ENCODE measurements at places on chromosomes 2 and 18.

- no peak for DNase-seq
Observed at GRCh38 chr2:214201892-214202291, 209.0 kb upstream of the VWC2L start.

DNA sequence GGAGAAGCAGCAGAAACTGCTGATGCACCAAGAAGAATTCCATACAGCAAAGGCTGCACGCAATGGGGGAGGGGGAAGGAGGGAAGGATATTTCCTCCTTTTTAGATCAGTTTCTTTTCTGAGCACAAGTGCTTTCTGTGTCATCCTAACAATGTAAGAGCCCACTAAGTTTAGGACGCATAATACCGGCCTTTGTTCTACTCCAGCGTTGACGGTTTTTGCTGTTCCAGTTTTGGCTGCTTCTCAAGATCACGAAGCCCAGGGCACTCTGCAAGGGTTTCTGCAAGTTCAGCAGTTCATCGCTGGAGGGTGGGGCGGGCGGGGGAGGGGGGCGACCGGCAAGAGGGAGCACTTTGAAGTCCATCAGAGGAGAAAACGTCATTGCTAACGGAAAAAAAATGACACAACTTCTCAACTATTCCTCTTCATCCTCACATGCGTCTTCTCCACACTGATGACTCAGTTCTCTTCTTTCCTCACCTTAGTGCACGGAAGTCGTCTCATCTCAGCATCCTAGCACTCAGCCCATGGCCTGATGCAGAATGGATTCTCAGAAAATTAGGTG, 8.7 kb downstream of the FAM178B start:
- DNase-seq = no peak

DNA sequence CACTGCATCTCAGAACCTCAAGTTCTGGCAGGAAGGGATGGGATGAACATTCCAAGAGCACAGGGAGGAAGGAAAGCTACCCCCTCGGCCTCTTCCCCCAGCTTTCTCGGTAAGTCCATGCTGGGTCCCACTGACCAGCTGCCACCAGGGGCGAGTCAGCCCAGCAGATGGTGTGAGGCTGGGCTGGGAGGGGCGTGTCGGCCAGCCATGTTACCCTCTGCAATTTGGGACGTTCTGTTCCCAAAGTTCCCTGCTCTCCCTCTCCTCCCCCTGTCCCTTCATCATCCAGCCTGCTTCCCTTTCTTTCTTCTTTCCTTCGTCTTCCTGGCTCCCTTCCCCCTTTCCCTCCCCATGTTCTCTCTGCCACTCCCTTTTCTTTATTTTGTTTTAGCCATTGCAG, 74.3 kb upstream of the TNP1 start:
- DNase-seq = no peak

DNA sequence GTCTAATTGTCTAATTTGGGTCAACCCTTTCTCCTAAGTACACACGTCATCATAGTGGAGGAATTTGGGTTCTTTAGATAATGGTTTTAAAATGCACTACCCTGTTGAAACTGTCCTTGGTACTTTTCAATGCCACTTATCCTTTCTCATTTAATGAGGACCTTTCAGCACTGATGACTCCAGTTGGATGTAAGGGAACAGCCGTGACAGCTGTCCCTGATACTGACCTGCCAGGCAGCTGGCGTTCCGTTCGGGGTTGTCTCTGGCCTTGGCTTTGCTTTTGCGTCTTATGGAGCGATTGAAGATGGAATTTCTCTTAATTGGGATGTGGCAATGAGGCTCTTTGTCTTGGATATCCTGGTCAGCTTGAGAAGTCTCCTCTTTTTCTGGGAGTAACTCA, 38.7 kb downstream of the NGEF start:
- no peak for DNase-seq

DNA sequence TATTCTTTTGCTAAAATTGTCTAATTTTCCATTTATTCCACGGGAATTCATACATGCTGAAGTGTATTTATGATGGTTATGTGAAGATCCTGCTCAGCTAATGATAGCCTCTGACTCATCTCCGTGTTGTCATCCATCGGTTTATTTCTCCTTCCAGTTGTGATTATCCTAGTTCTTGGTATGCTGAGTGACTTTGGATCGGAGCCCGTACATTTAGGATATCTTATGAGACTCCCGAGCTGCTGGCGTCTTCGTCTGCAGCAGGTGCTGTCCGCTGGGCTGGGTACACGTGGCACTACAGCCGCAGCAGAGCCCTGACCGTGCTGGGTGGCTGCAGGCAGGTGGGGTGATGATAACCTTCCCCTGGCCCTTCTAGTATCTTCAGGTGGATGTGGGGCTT, 40.1 kb upstream of the GALR1 start:
- no peak for DNase-seq

DNA sequence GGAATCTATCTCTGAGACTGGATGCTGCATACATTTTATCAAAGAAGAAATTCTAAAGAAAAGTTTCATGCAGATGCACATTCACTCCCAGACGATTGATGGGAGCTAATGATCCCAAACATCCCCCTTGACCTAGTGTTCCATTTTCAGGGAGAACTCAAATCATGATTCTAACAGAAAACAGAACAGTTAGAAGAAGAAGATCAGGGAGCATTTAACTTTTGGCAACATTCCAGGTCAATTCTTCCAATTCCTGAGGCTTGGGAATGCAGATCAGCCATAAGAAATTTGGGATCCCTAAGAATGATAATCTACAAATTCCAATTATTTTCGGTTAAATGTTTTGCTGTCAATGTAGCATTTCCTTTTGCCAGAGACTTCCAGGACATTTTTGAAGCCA, 96.6 kb downstream of the CPO start:
- no peak for DNase-seq

DNA sequence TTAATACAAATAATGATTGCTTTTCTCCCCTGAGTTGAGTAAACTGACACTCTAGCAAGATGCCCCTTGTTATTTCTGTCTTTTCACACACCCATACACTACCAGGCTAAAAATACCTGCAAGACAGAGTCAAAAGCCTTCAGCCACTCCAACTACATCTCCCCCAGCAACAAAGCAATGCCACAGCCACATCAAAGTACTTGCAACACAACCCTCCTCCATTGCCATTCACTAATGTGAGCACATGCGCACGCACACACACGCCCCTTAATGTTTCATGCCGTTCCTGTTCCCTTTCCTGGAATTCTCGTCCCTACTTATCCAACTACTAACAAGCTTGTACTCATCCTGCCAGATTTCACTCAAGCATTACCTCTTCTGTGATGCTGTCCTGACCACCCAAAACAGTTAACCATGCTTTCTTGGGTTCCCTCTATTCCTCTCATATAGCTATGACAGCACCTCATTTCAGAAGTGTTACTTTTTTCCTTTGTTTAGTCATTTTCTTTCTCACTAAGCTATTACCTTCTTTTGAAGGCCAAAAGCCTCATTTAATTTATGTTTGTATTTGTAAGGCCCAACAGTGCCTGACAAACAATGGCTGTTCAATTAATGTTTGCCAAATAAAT, 29.6 kb downstream of the SLC25A12 start:
- DNase-seq = no peak

- no peak for DNase-seq
Observed at GRCh38 chr2:47222826-47223554, 67.9 kb upstream of the STPG4 start.

- no peak for DNase-seq
Observed at GRCh38 chr2:237603718-237604362, 13.3 kb upstream of the RAB17 start.

DNA sequence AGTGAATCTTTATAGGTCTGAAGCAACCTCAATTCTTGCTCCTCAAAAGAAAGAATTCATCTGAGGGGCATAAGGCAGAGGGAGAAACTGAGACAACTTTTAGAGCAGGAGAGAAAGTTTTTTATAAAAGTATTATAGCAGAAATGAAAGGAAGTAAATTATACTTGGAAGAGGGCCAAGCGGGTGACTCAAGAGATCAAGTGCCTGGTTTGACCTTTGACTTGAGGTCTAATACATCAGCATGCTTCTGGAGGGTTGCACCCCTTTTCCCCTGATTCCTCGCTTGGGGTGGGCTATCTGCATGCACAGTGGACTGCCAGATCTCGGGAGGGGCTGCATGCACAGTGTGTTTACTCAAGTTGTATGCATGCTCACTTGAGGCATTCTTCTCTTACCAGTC, 268.5 kb upstream of the LRATD1 start:
- DNase-seq = no peak

Measured in NCI-H2107 (cell line).